ENCODE measurements at places on chromosomes 7 and 10. TPM values are rescaled to one million over a fixed set of nuclear protein-coding genes. Genes with fewer than 3 reads are reported as not detected.

ACSL5 gene
- not detected for total RNA-seq

MYH16 gene
- total RNA-seq, result not detected

GRCh38 chr7:135447748-135448147 is 62.2 kb downstream of the CNOT4 start:
- no peak for DNase-seq

DNA sequence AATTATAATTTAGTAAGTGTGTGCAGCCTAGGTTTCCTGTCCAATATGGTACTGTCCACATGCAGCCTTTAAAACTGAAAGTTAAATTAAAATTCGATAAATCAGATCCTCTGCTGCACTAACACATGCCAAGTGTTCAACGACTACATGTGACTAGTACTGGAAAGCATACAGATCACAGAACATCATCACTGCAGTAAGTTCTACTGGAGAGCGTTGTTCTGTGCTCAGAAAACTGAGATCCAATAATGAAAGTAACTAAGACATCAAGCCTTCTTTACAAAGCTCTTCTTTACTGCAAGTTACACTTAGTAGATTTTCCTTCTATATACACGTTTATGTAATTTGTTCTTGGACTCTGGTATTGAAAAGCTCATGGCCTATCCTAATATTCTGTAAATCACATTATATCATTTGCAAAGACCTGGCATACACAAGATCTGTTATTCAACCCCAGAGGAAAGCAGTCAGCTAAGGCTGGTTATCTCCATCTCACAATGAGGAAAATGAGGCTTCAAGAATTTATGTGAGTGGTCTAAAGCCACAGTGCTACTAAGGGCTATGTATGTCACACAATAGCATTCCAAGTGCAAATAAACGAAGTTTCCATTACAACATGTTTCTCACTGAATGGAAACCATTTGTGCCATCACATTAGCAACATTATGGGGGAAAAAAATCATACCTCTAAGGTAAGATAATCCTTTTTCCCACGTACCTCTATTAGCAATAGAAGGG is 77.6 kb downstream of the VPS41 start:
- DNase-seq, result peak; percentile 11

DNA sequence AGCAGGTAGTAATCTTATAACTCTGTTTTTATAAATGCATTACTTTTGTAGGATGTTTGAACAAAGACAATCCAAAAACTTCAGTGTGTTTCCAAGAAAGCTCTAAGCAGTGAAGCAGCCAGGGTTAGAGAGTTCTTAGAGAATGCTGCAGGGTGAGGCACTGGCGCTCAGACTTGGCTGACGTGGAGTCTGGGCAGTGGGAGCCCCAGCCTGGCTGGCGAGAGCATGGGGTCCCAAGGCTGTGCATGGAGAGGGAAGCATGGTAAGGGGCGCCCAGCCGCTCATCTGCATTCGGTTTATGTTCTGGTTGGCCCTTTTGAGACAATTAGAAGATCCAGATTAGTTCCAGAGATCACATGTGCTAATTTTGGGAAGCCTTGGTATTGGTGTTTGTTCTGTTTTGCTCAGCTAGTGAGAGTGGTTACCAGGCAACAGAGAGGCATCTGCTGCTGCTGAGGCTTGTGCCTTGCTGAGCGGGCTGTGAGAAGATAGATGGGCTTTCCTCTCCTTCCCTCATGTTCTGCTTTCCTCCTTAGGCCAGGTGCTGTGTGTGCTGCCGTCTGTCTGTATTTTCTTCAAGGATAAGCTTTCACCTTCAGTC is 10.3 kb downstream of the SUN1 start:
- no peak for DNase-seq

DNA sequence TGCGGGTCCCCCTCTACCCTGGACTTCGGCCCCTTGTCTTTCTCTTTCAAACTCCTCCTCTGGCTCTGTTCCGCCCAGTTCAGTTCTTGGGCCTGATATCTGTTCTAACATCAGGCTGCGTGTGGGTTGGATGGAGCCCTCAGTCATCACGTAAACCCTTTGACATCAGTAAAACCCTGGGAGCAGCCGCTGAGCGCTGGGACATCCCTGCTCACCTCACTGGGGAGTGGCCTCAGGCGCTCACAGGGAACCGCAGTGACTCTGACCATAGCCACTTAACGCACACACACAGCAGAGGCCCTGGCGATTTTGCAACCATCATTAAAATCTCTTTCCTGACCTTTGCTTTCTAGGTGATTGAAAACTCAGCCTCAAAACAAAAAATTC is 113.3 kb downstream of the CYTH3 start:
- DNase-seq, result no peak
